ENCODE measurements at places on chromosomes 16 and 17.

- DNase-seq, result no peak
Observed at GRCh38 chr17:78023042-78023441, 64.5 kb downstream of the TNRC6C start.

- DNase-seq, result no peak
Observed at GRCh38 chr17:2094891-2095535, 40.1 kb downstream of the HIC1 start.

DNA sequence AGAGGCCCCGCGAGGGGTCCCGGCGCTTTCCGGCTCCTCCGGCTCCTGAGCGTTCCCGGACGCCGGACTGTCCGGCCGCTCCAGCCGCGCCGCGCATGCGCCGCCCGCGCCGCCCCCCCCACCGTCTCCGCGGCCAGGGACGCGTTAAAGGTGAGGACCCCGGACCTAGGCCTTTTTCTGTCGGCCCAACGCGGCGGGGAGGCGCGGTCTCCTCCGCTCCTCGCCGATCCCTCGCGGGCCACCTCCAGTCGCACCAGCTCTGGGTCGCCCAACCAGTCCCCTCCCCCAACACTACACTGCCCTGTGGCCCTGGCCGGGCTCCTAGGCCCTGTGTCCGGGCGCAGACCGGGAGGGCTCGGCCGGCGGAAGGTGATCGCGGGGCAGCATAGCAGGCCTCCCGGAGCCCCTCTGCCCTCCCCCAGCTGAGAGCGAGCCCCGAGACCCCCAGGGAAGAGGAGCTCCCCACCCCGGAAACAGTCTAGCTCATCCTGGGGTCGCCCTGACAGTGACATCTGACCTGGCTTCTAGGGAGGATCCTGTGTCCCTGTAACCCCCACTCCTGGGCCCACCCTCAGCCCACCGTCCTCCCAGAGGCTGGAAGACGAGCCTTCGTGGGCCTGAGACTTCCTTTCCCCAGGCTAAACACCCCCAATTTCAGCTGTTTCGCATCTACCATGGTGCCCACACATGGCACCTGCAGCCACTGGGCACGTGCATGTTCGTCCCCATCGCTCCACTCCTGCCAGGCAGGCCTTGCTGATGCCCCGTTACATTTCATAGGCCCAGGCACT is 14.7 kb upstream of the BCAR1 start:
- DNase-seq, result no peak

DNA sequence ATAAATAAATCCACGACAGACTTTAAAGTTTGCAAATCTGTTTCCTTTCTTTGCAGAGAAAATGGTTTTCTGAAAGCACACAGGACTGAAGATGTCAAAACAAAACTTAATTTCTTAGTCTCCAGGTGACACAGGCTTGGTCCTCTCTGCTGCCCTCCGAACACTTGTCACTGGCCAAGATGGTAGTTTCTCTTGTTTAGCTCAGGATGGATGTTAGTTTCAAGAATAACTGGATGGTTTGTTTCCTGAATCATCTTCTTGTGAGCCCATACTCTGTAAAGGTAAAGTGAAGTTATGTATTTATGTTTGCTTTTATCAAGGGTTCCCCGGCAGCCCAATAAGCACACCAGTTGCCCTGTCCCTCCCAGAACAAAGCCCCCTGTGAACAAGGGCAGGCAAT is 9.9 kb upstream of the FLCN start:
- no peak for DNase-seq

GRCh38 chr16:4904942-4905615 is 31.9 kb downstream of the PPL start:
- DNase-seq, result no peak

Data from stimulated activated CD8-positive, alpha-beta memory T cell treated with anti-CD3 and anti-CD28 coated beads, Interleukin-2, amount 100 ng/mL, for 48 hours (primary cell).